ENCODE measurements at places on chromosomes 5 and 9.
A peak's percentile ranks its signal among the peaks of the same experiment; 100 is the strongest.

GRCh38 chr5:81556809-81557208 lies 162.9 kb upstream of the ACOT12 start:
- no peak for DNase-seq

- DNase-seq, result no peak
Observed at GRCh38 chr5:104431002-104431620, 868.5 kb upstream of the NUDT12 start.

DNA sequence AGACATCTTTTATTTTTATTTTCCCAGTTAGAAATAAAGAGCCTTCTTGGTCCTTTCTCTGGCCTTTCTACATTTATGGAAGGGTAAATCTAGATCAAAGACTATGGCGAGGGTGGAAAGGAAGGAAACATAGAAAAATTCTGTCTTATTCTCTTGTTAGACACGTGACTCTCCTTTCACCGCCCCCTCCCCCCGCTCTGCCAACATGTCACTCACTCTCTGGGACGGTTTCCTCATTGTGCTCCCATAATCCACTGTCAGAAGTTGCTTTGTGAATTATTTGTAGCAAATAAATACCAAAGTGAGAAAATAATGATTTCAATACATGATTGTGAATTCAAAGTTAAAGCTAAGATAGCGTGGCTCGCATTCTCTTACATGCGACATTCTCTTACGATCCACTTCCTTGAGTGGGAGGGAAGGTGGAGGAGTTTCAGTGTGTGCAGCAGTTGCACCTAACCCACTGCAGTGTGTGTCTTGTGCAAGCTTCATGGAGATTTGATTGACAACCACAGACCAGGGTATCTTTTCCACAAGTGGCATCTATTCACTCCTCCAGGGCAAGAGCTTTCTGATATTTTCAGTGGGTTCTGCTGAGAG lies 423.0 kb upstream of the KIF2A start:
- no peak for DNase-seq

DNA sequence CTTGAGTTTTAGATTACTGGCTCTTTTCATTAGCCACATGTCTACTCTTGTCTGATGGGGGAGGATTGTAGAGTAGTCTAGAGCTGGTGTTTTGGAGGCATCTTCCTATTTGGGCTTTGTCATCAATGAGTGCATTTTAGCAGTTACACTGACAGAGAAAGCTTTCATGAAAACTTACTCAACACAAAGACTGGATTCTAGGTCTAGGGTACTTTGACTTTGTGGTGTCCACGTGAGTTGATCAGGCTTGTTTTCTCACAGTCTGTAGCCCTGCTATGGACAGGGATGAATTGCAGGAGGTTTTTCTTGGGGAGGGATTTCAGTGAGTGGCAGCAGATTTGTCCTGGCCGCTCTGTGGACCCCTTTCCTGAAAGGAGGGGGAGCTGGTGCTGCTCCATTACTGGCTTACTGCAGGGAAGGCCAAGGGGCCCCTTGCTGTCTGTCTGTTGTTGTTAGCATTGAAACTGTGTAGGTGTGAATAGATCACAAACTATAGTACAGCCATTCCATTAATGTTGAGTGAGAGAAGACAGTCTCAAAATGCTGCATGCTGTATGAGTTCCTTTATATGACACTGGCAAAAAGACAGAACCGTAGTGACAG lies 6.6 kb downstream of the TRIO start:
- DNase-seq, result no peak

- DNase-seq, result no peak
Observed at GRCh38 chr5:172385707-172386106, 68.6 kb downstream of the SH3PXD2B start.

DNA sequence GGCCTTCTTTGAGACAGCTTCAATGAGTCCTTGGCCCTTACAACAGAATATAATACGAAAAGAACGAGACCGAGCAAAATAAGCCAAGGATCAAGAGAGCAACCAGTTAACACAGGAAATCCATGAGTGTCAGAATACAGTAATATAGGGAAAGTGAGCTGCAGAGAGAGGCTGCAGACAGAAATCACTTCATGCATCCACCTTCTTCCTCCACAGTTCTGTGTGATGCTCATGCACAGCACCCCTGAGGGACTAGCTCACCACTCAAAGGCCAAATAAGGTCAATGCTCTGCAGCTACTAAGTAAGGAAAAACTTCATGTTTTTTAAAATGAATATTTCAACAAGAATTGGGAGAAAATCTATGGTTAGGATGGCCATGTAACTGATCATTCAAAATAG lies 257.1 kb downstream of the MCTP1 start:
- no peak for DNase-seq

- DNase-seq, result no peak
Observed at GRCh38 chr5:18744441-18744840, 1110.2 kb downstream of the TAF11L14 start.

- no peak for DNase-seq
Observed at GRCh38 chr9:78905986-78906755, 609.2 kb downstream of the PSAT1 start.

- DNase-seq, result no peak
Observed at GRCh38 chr9:113753398-113754119, 122.5 kb upstream of the ZNF618 start.

DNA sequence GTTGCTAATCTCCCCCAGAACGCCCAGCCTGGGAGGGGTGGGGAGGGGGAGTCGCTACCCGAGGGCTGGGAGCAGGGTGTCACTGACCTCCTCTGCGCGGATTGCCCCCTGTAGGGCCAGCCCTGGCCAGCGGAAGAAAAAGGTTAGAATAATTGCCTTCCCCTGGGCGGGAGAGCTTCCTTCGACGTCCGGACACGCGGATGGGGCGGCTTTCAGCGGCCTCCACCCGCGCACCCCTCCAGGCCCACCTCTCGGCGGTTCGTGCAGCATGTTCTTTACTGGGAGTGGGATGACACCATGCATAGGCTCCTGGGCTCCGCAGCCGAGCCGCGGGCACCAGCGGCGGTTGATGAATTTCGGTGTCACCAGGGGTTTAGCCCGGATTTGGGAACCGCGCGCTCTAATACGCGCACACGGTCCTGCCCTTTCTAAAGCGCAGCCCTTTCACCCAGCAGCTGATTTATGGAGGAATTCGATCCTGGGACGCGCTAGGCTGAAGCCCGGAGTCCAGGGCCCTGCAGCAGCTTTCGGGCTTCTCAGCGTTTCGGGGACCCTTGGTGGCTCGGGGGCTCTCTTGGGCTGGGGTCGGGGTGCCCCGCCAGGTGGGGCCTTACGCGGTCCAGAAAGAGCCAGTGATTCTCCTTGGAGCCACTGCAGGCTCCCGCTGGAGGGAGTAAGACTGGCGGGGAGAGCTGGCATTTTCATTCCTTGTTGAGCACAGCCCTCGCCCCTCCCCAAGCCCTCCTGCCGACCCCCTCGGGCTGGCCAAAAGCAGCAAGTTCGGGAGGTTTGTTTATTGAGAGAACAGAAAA lies 10.1 kb downstream of the LMX1B start:
- DNase-seq, result no peak

DNA sequence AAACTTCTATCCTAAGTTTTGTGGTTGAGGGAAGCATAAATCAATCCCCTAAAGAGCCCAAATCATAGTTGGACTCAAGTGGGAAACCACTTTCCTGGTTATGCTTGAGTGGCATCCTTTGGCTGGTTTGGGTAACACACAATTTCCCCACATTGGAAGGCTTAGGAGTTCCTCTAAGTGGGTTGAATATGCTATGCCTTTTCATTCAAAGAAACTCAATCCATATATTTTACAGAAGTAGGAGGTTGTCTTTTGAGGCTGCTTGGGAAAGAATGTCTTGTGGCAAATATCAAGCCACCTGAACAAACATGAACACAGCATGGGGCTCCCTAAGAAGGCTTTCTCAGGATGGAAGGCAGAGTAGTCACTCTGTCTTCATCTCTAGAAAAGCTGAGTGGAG lies 121.1 kb downstream of the SPATA31D1 start:
- DNase-seq, result no peak

- no peak for DNase-seq
Observed at GRCh38 chr5:6236858-6237481, 141.4 kb downstream of the MED10 start.

GRCh38 chr5:64654561-64654938 lies 35.8 kb upstream of the SHISAL2B start:
- DNase-seq, result no peak

DNA sequence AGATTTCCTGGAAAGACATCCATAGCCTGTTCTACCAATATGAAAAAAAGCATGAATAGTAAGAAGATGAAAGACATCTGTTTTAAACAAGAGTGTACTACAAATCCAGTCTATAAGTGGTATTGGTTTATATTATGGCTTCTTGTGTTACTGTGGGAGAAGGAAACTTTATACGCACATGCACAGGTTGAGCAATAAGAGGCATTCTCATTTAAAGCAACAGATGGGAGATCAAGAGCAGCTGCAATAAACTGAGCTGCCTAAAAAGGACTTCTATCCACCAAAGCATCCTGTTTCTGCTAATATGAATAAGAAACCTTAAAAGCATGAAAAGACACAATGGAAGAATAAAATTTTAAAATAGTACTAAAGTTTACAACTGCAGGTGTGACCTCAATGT lies 8.6 kb upstream of the PCDHB1 start:
- DNase-seq, result no peak

GRCh38 chr5:43121913-43122484 lies 1.3 kb downstream of the ZNF131 start:
- DNase-seq, result no peak

DNA sequence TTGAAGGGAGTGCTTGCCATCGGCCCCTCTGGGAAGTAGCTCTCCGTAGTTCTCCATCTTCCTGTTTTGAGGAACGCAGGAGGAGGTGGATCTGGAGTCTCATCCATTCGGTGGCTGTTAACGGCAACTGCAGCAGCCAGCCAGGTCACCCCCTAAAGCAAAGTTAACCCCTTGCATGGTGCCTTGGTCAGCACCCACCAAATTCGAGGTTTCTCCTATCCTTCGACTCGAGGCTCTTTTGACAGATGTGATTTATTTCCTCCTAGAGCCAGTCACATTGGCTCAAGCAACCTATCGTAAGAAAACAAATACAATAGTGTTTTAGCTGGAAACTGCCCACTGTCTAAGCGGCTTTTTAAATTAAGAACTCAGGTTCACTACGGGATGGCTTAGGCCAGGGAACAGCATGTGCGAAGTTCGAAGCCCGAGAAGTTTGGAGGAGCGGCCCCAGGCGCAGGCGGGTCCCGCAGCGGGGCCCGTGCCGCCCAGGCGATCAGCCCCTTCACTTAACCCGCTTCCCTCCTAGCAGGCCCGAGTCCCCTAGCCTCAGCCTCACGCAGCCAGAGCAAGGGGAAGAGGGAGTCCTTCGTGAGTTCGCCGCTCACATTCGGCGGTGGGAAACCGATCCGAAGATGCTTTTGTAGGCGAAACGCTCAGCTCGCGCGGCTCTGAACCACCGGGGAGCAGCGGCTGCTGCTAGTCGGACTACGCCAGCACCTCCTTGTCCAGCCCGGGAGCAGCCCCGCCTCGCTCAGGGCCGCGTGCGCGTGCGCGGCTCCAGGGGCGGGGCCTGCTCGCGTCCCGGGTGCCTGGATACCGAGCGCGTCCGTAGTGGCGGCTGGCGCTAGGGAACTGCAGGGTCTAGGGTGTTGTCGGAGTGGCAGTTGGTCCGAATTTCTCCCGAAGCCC lies at the start of gene ROPN1L:
Gene ROPN1L, plus strand, starts transcription at position 797 of the 909 bp plus-strand sequence. CDS start 289 bp downstream, outside the sequence.
- DNase-seq, result peak; percentile 31

DNA sequence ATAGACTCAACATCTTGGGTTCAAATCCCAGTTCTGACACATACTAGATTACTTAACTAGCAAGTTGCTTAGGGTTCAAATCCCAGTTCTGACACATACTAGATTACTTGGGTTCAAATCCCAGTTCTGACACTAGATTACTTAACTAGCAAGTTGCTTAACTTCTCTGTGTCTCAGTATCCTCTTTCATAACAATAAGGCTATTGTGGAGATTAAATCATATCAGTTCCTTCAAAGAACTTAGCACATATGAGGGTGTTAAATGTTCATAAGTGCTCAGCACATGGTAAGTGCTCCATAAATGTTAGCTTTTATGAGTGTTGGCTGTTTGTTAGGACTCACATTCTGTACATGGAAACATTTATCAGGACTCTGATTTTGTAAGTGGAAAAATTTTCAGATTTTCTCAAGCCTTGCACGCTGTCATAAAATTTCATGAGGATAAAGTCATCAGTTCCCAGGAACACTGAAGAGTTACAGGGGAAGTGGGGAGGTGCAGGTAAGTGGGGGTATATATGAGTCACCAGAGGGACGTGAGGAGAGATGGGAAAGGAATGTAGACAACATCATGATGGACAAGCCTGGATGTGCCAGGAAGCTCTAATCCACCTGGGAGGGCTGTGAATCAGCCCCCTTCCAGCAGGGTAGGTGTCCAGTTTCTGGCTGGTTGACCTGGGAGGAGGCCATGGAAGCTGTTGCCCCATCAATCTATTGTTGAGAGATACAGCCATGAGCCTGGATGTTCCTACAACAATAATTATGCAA lies 532.2 kb upstream of the WWC1 start:
- no peak for DNase-seq

GRCh38 chr9:107246259-107247254 lies 36.5 kb upstream of the RAD23B start:
- DNase-seq, result no peak

- DNase-seq, result no peak
Observed at GRCh38 chr5:39202597-39203274, 16.6 kb downstream of the FYB1 start.

DNA sequence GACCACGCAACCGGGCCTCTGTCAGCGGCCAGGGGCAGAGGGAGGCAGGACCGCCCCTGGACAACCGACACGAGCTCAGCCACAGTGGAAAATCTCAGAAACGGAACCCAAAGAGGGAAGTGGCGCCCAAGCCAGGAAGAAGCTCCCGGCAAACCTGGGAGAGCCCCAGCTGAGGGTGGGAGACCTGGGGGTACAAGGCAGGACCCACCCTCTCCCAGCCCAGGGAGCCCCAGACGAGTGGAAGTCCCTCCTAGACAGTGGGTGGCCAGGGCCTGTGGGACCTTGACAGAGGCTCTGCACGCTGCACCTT lies 3.0 kb downstream of the SLC12A7 start:
- no peak for DNase-seq

GRCh38 chr9:98801969-98802371 lies 5.5 kb upstream of the GALNT12 start:
- DNase-seq, result no peak

- no peak for DNase-seq
Observed at GRCh38 chr5:55234121-55234700, 803 bp upstream of the CCNO start.

GRCh38 chr9:69604568-69605219 lies 67.5 kb downstream of the APBA1 start:
- no peak for DNase-seq

DNA sequence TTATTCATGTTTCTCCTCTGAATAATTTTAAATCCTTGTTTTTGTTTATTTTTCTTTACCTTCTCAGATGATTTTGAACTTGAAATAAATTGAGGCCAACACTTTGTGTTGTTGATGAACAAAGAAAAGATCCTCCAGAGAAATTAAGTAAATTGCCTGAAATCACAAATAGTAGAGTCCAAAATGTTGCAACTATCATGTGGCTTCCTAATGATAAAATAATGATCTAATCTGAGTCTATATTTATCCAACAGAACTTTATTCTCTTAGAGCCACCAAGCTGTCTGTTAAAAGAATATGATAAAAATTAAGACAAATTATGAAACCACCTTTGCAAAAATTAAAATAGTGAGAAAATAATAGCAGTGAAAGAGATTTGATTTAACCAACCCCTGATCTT lies 132.2 kb upstream of the SPEF2 start:
- DNase-seq, result no peak
